Activated naive CD8-positive, alpha-beta T cell treated with anti-CD3 and anti-CD28 coated beads, Interleukin-2, amount 10 ng/mL, durations not matched to agents 7 days and 5 days (primary cell): ENCODE measurements at places on chromosomes 16 and 17.

DNA sequence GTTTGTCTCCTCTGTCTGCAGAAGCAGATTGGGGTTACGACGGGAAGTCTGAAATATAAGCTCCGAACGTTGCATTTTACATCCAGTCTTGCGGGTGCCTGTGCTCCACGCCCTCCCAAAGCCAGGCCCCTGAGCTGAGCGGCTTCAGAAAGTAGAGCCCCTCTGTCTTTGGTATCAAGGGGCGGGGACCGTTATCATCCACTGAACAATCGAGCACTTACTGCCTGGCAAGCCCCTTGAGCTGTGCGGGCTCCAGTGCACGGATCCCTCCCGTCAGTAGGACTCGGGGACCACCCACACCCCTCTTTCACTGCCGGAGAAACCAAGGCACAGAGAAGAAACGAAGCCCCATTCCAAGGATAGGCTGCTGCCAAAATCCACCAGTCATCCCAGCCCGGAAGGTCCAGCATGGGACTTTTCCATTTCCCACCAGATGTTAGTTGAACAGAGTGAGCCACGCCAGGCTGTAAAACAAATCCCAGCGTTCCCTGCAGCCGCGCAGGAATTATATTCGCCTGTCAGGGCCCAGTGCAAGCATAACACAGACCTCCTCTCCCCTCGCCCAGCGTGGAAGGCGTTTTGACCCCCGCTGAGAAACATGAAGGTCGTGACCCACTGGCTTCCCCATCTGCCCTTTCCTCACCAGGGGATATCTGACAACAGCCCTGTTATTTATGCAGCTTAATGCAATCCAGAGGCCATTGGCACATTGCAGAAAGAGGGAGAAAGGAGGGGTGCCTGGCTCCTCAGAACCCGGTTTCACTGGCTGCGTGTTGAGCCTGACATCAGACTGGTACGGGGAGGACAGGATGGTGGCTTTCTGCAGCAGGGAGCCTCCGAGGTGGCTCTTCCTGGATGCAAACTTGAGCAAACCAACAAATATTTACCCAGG is 212.2 kb upstream of the FOXF1 start:
- no peak for DNase-seq

DNA sequence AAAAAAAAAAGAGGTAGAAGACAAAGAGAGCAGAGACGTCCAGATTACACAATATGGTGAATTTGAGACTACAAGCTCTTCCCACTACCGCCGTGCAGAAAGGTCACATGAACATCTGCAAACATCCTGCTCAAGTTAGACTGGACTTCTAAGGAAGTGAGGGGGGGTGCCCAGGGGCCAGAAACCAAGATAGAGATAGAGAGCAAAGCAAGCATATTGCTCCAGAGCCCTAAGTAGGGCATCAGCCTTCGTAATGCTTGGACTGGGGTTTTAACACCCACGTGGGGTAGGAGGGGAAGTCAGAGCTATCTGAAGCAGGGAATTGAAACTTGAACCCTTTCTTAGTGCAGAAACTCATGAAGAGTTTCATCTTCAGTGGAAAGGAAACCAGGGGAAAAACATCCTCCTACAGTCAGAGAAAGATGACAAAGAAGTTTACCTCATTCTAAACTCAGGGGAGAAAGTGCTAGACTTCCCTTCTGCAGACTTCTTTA is 8.7 kb downstream of the CLEC19A start:
- DNase-seq, result no peak

DNA sequence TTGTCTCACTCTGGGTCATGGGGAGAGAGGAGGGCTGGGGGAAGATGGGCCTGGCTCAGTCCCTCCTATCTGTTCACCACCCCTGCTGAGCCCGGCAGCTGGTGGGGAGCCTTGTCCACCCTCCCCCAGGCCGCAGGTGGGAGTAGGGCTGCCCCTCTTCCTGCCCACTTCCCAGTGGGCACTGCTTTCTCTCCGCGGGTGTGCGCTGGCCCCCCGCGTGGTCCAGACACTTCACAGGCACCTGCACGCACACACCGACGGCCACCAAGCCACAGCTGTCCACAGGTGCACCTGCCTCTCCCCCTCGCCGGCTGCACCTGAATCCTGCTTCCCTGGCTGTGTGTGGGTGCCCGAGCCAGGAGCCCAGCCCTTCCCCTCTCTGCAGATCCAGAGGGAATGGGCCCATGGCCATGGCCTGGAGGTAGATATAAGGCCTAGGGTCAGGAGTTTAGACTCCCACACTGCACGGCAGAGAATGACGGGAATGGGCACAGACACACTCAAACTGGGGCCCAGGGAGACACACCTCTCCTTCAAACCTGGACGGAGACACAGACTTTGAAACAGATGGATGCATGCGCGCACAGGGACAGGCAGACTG is 2.0 kb downstream of the NHERF2 start:
- no peak for DNase-seq

- peak; percentile 75 for DNase-seq
Measured at GRCh38 chr17:2266045-2266864, 37.3 kb downstream of the SMG6 start.

DNA sequence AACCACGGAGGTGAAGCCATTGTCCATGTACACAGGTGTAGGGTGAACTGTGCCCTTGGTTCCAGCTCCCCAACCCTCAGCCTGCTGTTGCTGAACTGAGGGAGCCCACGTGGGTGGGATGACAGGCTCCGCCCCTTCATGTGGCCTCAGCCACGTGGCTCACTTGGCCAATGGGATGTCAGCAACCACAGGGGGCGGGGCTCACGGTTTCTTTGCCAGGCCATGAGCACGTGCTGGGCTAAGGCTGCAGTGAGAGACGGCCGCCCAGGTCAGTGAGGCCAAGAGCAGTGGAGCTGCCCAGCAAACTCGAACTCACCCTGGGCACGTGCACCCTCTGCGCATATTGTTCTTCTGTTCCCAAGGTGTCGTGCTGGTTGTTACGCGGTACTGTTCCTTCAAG is 282.6 kb downstream of the IRF8 start:
- no peak for DNase-seq

GRCh38 chr16:8108991-8109509 is 481.3 kb downstream of the TMEM114 start:
- no peak for DNase-seq

DNA sequence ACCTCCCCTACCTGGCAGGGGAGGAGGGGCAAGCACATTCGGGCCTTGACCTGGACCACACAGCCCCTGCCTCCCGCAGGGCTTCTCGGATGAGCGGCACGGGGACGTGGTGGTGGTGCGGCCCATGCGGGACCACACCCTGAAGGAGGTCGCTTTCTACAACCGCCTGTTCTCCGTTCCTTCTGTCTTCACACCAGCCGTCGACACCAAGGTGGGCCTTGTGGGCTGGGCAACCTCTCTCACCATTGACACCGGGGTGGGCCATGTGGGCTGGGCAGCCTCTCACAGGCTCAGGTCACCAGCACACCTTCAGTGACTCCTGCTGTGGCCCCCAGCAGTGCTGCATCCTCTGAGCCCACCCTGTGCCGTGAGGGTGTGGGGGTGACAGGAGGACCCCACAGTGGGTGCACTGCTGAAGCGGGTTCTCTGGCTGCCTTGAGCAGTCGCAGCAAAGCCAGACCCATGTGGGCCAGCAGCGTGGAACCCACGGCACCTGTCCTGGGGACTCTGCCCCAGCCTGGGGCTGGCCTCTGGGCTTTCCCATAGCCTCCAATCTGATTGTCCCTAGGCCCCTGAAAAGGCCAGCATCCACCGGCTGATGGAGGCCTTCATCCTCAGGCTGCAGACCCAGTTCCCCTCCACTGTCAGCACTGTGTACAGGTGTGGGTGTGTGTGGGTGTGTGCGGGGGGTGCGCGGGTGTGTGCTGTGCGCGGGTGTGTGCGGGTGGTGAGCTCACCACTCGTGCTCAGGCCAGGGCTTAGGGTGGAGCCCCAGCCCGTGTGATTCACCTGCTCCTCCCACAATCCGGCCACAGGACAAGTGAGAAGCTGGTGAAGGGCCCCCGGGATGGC is 7.5 kb downstream of the CTU2 start:
- no peak for DNase-seq
